T-helper 9 cell (primary cell): ENCODE measurements at places on chromosomes 2 and 18.

- no peak for DNase-seq
Measured at GRCh38 chr2:171394164-171394740, 39.5 kb downstream of the METTL8 start.

DNA sequence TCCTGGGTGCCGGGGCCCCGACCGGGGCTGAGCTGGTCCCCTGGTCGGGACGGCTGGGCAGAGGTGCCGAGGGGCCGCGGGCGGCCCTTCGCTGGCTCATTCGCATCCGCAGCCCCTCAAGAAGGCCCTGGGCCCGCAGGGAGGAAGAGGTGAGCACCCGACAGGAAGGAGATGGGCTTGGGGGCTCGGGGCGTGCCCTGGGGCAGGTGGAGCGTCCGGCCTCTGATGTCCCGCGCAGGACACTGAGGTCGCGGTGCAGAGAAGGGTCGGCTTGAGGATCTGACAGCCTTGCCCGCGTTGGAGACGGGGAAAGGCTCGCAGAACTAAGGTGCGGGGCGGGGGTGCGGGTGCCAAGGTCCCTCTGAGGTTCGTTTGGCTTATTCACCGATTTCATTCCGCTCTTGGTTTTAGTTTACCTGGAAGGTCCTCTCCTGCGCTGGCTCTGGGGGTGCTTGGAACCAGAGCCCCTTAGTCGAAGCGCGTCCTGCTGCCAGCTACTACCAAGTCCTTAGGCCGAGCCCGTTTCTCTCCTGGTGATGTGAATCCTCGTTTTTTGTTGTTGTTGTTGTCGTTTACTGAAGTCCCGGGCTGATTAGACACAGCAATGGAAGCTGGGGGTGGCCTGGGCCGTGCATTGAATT, 18.9 kb upstream of the CD8A start:
- DNase-seq, result no peak

DNA sequence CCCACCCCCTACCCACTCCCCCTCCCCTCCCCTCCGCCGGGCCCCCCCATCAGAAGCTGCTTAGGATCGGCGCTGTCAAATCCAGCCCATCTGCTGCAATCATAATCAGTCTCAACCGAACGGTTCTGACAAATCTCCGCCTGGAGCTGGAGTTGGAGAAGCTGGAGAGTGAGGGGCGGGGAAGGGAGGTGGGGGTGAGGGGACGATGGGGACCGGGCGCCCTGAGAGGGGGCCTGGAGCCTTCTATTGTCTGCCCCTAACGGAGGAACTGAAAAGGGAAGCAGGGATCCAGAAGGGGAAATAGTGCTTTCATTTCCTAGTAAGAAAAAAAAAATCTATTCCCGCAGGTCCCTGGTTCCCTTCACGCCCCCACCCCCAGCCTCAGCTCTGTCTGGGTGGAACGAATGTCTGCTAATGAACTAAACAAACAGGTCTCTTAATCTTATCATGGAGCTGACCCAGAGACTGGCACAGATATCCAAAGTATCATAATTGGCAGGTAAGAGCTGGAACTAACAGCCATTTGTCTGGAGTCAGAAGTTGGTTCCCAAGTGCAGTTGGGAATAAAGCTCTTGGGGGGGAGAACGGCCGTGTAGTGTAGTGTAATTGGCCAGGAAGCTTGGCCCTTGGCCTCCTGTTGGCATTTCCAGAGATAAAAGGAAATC, 301.2 kb downstream of the NCKAP5 start:
- DNase-seq, result no peak

DNA sequence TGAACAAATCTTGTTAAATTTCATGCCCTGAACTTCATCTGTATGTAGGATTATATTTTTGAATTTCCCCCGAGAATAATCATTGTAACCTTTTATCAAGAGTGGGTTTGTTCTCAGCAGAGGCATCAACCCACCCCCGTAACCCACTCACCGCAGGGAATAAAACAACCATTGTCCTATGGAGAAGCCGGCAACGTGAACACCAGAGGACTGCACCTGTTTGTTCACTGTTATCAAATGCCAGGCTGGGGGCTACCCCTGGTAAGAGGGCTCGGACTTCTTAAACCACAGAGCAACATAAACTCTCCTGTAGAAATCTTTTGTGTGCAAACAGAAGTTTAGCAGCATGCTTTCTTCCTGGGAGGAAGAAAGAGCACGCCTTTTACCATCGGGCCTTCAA, 610.4 kb downstream of the ERBB4 start:
- no peak for DNase-seq

- no peak for DNase-seq
Measured at GRCh38 chr2:24206242-24206641, 31.4 kb downstream of the FAM228A start.

DNA sequence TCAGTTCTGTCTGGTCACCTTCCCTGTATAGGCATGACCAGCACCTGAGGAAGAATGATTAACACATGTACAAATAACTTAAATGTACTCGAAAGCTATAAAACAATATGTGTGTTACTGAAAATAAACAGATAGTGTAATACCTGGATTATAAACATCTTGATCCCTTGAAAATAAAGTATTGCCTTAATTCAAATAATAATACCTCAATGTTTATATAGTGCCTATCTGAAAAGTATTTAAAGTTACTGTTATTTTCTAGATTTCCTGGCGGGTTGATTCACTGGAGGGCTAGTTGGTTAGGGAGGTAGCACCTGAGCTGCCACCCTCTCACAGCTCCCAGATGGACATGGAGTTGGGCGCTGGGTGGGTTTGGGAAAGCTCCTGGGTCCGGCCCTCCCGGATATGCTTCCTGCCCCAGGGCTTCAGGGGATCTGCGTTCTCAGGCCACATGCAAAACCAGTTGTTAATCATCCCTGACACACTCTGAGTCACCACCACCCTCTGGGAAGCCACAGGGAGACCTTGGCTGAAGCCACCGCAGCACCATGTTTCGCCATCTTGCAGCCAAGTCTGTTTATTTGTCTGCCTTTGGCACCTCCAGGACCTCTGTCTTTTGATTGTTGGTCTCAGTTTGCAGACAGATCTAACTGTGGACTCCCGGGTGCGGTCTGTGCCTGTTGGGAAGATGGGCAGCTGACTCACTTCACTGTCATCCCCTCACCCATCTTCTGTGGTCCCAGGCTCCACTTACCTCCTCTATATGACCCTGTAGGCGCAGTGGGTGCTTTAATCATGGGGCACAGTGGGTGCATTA, 35.3 kb downstream of the RAB31 start:
- DNase-seq, result no peak

DNA sequence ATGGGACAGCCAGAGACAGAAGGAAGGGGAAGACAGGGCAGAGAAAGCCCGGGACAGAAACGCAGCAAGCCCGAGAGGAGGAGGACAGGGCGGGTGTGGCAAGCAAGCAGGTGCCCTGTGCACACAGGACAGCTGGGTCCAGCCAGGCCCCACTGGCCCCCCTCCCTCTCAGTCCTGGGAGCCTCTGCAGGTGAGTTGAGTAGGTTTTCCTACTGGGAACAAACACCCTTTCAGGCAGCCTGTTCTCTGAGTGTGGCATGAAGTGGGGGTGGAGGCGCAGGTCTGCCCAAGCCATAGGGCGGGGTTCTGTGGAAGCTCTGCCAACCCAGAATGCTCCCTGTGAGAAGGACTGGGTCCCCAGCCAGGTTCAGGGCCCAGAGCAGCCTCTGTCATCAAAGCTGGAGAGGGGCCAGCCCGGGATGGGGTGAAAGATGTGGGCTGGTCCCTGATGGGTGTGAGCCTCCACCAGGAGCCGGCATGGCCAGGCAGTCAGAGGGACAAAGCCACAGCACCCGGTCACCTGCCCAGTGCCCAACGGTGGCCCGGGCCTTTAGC, 129.4 kb downstream of the TFCP2L1 start:
- no peak for DNase-seq

- no peak for DNase-seq
Measured at GRCh38 chr2:184734338-184734737, 136.0 kb downstream of the ZNF804A start.

- DNase-seq, result no peak
Measured at GRCh38 chr2:118832791-118833715, 14.4 kb downstream of the EN1 start.

DNA sequence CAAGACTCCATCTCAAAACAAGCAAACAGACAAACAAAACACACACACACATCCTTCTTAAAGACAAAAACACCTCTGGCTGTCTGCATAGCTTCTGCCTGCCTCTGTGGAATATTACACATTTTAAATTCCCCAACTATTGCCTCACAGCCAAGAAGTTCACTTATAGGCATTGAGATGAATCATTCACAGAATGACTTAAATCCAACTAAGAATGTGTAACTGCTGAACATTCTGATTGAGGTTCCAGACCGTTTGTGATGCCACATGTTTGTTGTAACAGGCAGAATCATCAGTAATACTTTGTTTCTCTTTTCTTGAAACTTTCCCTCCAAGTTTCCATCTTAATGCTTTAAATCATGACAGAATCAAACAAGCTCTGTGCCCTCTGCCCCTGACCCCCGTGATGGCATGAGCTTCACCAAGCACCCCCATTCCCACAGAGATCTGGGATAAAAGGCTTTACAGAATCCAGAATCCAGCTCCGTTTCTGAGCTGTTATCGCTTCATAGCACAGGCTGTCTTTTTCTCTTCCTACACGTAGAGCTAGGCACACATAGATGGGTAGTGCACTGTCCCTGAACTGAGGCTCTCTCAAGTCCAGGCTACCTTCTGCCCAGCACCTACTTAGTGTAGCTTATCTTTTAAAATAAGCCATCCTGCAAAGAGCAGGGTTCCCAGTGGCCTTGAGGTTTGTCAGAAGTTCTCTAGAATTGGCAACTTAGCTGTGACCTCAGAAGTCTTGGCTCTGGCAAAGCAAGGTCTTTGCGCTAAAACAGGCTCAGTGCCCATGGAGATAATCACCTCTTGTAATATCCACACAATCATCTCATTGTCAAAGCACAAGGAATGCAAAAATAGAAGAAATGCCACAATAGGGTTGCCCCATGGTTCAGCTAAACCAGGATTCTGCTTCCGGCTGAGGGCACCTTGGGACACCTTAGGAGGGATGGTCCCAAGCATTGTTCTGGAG, 32.9 kb downstream of the EPAS1 start:
- no peak for DNase-seq
